ENCODE measurements at places on chromosomes 4 and X.

- no peak for DNase-seq
Measured at GRCh38 chr4:109999585-109999912, 86.9 kb downstream of the EGF start.

- DNase-seq, result no peak
Measured at GRCh38 chr4:1644891-1645657, 39.0 kb downstream of the FAM53A start.

GRCh38 chrX:110120025-110120424 lies 117.1 kb downstream of the TMEM164 start:
- no peak for DNase-seq

GRCh38 chrX:78106651-78106986 lies 2.6 kb downstream of the PGK1 start:
- DNase-seq, result no peak

- DNase-seq, result no peak
Measured at GRCh38 chr4:53044651-53044960, 182.5 kb downstream of the RASL11B start.
